ENCODE measurements at places on chromosomes 5 and 9. TPM values are rescaled to one million over a fixed set of nuclear protein-coding genes. Genes with fewer than 3 reads are reported as not detected.

The PRDM9 gene
- total RNA-seq: not detected

The SOX30 gene
- total RNA-seq: not detected

The IL4 gene
- total RNA-seq: not detected

The ADRA1B gene
- 0.78 TPM for total RNA-seq

The SHOC1 gene
- not detected for total RNA-seq

The MSX2 gene
- total RNA-seq: 4.8 TPM

The PITX1 gene
- 4.2 TPM for total RNA-seq

The MED22 gene
- total RNA-seq: 17.7 TPM

The HMGCS1 gene
- 212 TPM for total RNA-seq

The NDUFS4 gene
- total RNA-seq: 145 TPM

The AIF1L gene
- total RNA-seq: 1.9 TPM

The CPLANE1 gene
- total RNA-seq: 7.6 TPM

The ECSCR gene
- not detected for total RNA-seq

The SPATA31D3 gene
- total RNA-seq: not detected

The SLIT3 gene
- 13.8 TPM for total RNA-seq

The TAS2R1 gene
- not detected for total RNA-seq

The PAIP2 gene
- 43.7 TPM for total RNA-seq

The LECT2 gene
- not detected for total RNA-seq

The C9 gene
- 0.08 TPM for total RNA-seq

The PJA2 gene
- total RNA-seq: 41.9 TPM

The PCDHGA1 gene
- total RNA-seq: not detected

The PCDH1 gene
- total RNA-seq: 5.6 TPM

The DOLPP1 gene
- total RNA-seq: 13.0 TPM

The CDC20B gene
- not detected for total RNA-seq

The PTGER4 gene
- total RNA-seq: 14.1 TPM

The GABRA1 gene
- not detected for total RNA-seq

The PTGS1 gene
- 18.6 TPM for total RNA-seq

The TMEM174 gene
- total RNA-seq: not detected

Measured in hair follicular keratinocyte (primary cell).